Fibroblast of pulmonary artery (primary cell): ENCODE measurements at places on chromosomes 4 and X.
A peak's percentile ranks its signal among the peaks of the same experiment; 100 is the strongest.

- DNase-seq, result no peak
Observed at GRCh38 chr4:5137226-5137625, 85.9 kb downstream of the STK32B start.

GRCh38 chrX:10190367-10190766, 33.6 kb downstream of the CLCN4 start:
- peak; percentile 85 for DNase-seq

DNA sequence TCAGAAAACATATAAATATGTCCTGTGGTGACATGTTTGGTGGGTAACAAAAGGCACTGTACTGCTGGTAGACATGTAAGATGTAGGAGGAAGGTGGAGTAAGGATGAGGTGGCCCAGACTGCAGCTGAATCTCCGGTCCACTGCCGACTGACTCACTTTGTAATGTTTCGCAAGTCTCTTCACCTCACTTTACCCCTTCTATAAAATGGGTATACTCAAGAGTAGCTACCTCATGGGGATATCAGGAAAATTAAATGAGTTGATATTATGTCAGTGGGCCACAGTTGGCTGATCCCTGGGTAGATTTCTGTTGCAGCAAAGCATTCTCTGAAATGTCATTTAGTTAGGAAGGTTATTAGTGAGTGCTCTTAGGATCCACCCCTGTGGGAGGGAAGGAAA, 22.1 kb downstream of the MRFAP1 start:
- DNase-seq, result no peak

DNA sequence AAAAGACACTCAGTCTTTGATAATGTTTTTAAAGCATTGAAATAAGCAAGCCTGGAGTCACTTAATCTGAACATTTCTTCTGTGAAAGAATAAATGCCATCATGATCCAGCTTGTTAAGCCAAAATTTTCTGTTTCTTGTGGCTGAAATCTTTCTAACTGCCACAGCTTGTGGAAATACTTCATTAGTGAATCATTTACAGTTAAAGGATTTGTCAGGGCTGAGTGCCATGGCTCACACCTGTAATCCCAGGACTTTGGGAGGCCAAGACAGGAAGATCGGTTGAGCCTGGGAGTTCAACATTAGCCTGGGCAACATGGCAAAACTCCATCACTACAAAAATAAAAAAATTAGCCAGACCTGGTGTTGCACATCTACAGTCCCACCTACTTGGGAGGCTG, 93.3 kb upstream of the PDE5A start:
- no peak for DNase-seq

GRCh38 chr4:8537041-8537461, 43.1 kb upstream of the GPR78 start:
- DNase-seq, result peak; percentile 75

DNA sequence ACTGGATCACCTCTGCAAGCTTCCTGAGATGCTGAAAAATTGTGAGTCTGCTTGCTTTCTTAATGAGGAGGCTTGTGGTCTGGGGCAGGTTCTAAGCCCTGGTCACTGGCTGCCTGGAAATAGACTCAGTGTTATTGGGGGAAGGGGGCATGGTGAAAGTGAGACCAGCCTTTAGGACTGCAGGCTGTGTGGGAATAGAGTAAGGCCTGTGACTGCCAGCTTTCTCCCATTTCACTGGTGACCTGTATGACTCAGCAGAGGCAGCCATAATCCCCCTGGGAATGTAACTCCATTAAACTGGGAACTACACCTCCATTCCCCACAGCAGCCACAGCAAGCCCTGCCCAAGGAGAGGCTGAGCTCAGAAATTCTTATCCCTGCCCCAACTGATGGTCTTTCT, 55.9 kb upstream of the IL15 start:
- no peak for DNase-seq

DNA sequence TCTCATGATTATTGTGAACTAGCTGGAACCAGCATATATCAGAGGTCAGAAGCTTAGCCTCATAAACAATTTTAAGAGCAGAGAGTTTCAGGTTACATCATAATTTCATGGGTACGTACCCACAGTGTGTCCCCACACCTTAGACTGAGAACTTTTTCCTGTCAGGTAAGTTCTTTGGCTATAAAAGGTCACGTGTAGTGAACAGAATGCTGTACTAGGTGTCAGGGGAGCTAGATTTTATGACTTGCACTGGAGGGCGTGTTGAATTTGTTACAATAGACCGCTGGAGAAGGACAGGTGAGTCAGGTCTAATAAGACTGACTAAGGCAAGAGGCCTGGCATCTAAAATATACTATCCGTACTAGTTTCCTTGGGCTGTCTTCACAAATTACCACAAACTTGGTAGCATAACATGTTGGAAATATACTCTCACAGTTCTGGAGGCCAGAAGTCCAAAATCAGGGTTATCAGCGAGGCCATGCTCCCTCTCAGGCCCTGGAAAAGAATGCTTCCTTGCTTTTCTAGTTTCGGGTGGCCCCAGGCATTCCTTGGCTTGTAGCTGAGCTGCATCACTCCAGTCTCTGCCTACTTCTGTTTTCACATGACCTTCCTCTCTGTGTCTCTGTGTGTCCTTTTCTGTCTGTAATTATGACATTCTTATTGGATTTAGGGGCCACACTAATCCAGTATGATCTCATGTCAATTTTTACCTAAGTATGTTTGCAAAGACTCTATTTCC, 512.0 kb upstream of the NR3C2 start:
- DNase-seq, result no peak

GRCh38 chr4:161799710-161800109, 364.1 kb downstream of the FSTL5 start:
- no peak for DNase-seq
